Sigmoid colon (tissue), 7 donors: ENCODE measurements at places on chromosomes 4 and X. TPM values are rescaled to one million over a fixed set of nuclear protein-coding genes. Genes with fewer than 3 reads are reported as not detected.

The GTPBP6 gene
- polyA plus RNA-seq, result 65.8 TPM

The SH2D1A gene
- 0.23 TPM for polyA plus RNA-seq

The SLC25A43 gene
- 16.2 TPM for polyA plus RNA-seq

The SPINK2 gene
- not detected for polyA plus RNA-seq

The ADH5 gene
- polyA plus RNA-seq, result 237 TPM

The STK26 gene
- polyA plus RNA-seq, result 18.7 TPM

The MAGEC2 gene
- polyA plus RNA-seq, result not detected

The TLL1 gene
- polyA plus RNA-seq, result not detected

The S100P gene
- 396 TPM for polyA plus RNA-seq

The ARR3 gene
- polyA plus RNA-seq, result 0.60 TPM

The PDGFRA gene
- 25.1 TPM for polyA plus RNA-seq

The XAGE1B gene
- polyA plus RNA-seq, result not detected

The GUCY1B1 gene
- polyA plus RNA-seq, result 8.0 TPM

The HNRNPD gene
- 193 TPM for polyA plus RNA-seq
